ENCODE measurements at places on chromosomes 3 and 15.

- no peak for DNase-seq
Observed at GRCh38 chr3:29693863-29694262, 413.0 kb downstream of the RBMS3 start.

DNA sequence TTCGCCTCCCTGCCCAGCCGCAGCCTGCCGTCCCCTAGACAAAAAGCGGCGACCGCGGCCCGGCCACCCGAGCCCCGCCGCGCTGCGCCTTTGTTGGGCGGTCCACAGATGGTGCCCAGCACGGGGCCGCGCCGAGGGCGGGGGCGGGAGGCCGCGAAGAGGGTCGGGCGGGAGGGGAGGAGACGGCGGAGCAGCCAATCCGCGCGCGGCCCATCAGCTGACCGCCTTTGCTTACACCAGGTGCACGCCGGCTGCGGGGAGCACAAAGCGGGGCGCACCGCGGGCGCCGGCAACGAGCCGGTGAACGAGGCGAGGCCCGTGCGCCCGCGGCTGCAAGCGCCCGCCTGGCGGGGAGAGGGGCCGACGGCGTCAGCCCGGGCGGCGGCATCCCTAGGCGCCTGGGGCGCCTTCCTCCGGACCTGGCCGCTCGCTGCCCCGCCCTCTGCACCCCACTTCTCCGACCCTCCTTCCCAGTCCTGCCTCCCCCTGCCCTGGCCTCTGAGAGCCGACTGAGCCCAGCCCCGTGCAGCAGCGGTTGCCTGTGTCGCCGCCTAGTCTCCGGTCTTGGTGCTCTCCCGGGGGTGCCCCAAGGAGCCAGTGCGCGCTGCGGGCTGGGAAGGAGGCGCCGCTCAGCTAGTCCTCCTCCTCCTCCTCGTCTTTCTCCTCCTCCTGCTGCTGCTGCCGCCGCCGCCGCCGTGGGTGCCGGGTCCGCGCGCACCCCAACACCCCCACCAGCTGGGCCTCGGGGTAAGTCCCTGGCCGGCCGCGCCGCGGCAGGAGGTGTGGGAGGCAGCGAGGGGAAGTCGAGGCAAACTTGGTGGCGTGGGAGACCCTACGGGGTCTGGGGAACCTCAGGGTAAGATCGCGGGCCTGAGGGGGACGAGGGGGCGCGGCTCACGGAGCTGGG is at the start of gene LRRN1:
TSS of gene LRRN1 (plus strand) at position 259 of the 907 bp plus-strand sequence. CDS start 45,211 bp downstream, outside the sequence.
- DNase-seq = peak; percentile 73

- DNase-seq = no peak
Observed at GRCh38 chr3:31399271-31399670, 133.5 kb upstream of the STT3B start.

DNA sequence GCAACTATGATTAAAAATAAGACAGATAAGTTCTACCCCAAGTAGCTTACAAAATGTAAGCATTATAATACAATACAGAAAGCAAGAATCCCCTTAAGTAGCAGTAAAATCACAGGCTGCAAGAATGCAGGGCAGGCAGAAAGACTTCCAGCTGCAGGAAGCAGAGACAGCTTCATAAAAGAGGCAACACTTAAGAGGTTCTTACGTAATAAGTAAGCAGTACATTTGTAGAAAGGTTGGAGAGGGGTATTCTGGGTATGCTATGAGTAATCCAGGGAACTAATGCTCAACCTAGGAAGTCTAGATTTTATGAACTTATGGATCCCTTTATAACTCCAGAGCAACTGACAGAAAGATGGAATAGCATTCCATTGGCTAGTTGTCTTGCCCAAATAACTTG is 151.6 kb downstream of the IL5RA start:
- no peak for DNase-seq

GRCh38 chr3:74469151-74469550 is 145.3 kb downstream of the CNTN3 start:
- no peak for DNase-seq

All from mucosa of descending colon (tissue), 3 donors.